ENCODE measurements at places on chromosomes 13 and 19.

- DNase-seq = no peak
Measured at GRCh38 chr13:89454681-89455080, 1783.5 kb downstream of the SLITRK5 start.

- peak; percentile 76 for DNase-seq
Measured at GRCh38 chr19:4186087-4186993, 3.9 kb downstream of the ANKRD24 start.

- peak; percentile 24 for DNase-seq
Measured at GRCh38 chr13:36297366-36298338, at the start of gene CCDC169. CCDC169 (minus strand) TSS chr13:36297814; CDS start chr13:36297719, 95 bp downstream.

DNA sequence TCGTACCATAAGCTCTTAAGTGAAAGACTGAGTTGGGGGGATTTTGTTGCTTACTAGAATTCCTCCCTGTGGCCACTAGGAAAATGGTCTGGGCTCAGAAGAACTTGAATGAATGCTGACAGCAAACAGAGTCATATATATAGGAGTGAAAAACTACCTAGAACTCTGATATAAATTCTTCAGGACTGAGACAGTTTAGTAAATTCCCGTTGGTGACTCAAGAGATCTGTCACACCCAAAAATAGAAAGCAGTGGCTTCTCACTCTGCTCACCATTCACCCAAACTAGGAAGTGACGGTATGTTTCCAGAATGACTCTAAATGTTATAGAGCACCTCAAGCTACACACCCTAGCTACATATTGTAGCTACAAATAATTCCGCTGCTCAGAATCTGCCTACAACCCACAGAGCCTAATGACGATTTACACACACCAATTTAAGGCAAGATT is 116.2 kb downstream of the TBC1D4 start:
- DNase-seq = no peak

- no peak for DNase-seq
Measured at GRCh38 chr13:94993616-94994015, 281.3 kb upstream of the SOX21 start.

- no peak for DNase-seq
Measured at GRCh38 chr13:110185696-110186095, 121.3 kb downstream of the COL4A1 start.

DNA sequence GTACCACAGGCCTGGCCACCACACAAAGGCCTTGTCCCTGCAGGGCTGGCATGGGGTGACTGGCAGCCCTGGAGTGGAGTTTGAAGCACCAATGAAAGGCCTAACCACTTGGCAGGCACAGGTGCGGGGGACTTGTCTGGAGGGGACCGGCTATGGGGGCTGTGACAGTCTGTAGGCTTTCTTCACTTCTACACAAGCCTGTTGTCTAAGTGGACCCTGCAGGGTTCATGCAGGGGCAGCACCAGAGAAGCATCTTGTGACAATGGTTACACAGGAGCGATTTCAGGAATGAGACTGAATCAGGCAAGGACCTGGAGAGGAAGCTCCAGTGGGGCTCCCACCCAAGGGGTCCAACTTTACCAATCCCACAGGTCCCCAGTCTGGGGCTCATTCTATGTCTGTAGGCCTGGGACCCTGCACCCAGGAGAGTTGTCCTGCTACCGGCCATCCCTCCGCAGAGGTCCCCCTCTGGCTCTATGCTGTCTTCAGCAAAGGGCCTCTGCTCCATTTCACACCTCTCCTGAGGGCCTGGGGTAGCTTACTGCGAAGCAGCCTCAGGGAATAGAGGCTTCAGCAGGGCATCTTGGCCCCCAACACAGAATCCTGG is 2.3 kb upstream of the ZNF837 start:
- DNase-seq = no peak

DNA sequence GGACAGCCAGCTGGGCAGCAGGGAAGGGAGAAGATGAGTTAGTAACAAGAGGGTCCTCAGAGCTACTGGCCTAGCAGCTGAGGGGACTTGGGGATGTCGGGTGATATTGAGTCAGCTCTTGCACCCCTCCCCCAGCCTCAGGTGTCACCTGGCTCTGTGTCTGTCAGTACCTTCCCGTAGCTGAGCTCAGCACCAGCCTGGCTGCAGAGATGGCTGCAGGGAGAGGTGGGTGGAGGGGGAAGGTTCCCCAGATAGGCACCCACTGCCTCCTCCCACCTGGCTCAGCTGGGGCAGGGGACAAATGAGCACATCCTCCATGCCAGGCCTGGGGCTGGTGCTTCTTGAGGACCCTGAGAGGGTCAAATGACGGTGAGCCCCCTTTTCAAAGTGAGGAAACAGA is 6.8 kb upstream of the KPTN start:
- no peak for DNase-seq

DNA sequence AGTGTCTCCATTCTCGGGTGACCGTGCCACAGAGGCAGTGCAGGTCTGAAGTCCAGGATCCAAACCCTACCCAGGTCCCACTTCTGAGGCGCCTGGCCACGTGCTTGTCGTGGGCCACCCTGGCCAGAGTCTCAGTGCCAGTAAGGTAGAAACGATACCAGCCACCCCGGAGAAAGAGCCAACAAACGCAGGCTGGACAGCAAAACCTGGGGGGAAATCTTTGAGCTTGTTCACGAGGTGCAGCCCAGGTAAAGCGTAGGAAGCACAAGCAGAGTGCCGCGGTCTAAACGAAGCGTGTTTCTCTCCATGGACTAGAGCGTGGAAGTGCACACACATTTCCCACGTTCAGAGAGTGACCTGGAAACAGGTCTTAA is 95.6 kb downstream of the ATP11A start:
- DNase-seq = no peak

DNA sequence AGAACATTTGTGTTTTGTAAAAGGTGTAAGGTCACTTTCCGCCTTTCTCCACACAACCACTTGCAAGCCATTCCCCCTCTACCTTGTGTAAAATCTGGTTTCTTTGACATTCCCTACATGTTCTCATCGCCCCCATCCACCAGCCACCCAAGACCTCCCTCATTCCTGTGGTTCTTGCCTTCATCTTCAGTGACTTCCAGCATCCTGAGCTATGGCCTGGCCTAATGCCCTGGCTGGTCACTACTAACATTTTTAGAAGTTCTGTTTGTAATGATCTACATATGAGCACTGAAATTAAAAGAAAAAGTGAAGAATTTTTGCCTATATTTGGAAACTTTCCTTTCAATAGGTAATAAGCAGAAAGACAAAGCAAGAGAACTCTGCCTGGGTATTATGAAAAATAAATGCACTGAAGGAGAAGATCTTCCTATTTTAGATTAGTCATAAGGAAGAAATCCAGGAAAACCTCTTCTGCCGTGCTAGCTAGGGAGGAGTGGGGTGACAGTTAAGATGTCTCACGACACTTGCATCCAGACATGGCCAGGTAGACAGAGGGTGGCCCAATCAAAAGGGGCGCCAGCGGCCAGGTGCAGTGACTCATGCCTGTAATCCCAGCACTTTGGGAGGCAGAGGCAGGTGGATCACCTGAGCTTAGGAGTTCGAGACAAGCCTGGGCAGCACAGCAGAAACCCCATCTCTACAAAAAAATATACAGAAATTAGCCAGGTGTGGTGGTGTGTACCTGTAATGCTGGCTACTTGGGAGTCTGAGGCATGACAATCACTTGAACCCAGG is 28.1 kb upstream of the MPHOSPH8 start:
- no peak for DNase-seq

DNA sequence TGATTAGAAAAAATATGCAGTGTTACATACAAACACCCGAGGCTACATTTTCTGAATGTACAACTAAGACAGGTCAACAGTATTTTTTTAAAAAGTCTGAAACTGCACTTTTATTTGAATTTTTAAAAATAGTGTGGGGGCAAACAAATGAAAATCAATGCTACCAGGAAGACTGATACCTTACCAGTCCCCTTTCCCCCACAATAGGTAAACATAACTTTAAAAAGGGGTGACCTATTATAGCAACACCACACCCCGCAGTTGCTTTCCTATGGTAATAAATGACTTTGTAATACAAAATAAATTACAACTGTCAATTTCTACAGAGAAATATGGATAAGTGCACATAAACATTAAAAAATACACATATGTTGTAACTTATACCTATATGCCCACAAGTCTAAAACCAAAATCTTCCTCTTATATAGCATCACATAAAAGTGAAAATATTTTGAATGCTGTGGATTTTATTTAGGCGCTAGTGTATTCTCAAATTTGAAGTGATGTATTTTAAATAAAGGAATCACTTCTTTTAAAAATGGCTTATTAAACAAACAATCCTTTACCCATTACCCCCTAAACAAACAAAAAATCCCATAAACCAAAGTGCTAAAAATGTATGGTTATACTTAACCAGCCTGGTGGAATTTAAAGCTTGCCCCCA is 63.1 kb downstream of the KCNRG start:
- no peak for DNase-seq
